ENCODE measurements at places on chromosomes 2 and 18.
A peak's percentile ranks its signal among the peaks of the same experiment; 100 is the strongest.

GRCh38 chr18:75063196-75063595, 145.7 kb downstream of the PTGR3 start:
- DNase-seq: no peak

GRCh38 chr2:74281141-74281975, 61.9 kb downstream of the SLC4A5 start:
- no peak for DNase-seq

GRCh38 chr18:66754335-66754734, 150.4 kb upstream of the CDH19 start:
- no peak for DNase-seq

DNA sequence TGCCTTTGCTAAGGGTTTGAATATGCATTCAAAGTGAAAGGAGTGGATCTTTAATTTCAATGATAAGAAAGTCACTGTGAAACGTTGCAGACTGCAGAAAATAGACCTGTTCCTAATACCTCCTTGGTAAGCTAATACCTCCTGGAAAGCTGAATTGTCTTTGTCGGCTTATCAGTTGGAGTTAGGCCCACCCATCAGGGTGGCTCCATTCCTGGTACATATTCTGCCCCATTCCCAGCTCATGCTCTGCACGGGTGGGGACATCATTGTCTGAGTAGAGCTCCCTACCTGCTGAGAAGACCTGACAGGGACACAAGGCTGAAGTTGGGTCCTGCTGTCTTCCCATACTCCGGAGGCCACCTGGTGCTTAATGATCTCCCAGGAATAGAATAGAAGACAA, 203.3 kb downstream of the EN1 start:
- DNase-seq: no peak

GRCh38 chr2:39469807-39470206, 32.7 kb upstream of the MAP4K3 start:
- DNase-seq: no peak

DNA sequence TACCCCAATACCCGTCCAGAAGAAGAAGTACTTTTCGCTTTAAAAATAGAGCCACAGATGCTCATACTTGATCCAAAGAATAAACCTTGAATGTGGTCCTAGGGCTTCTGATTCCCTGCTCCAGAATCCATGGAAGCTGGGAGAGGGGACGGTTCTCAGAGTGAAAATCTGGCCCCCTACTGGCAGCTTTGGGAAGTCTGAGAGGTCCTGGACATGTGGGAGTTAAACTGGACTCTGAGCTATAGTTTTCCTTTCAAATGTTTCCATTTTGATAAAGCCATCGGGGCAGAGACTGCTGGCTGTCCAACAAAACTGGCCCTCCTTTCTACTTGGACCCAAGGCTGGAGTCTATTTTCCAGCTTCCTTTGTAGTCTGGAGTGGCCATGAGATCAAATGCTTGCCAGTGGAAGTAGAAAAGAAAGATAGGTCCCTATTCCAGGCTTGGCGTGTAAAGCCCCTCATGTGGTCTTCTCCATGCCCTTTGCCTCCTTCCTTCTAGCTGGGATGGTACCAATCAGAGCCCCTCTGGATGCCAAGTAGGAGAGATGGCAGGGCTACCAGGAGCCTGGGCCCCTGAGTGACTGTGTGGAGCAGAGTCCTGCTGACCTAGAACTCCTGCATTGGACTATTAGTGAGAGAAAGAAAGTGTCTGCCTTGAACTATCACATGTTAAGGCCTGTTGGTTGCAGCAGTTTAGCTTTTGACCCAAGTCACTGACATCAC, 37.7 kb upstream of the TBC1D8 start:
- no peak for DNase-seq

GRCh38 chr18:55375930-55376329, 212.1 kb downstream of the TCF4 start:
- no peak for DNase-seq

GRCh38 chr2:26442707-26443106, 35.2 kb downstream of the OTOF start:
- DNase-seq: no peak

DNA sequence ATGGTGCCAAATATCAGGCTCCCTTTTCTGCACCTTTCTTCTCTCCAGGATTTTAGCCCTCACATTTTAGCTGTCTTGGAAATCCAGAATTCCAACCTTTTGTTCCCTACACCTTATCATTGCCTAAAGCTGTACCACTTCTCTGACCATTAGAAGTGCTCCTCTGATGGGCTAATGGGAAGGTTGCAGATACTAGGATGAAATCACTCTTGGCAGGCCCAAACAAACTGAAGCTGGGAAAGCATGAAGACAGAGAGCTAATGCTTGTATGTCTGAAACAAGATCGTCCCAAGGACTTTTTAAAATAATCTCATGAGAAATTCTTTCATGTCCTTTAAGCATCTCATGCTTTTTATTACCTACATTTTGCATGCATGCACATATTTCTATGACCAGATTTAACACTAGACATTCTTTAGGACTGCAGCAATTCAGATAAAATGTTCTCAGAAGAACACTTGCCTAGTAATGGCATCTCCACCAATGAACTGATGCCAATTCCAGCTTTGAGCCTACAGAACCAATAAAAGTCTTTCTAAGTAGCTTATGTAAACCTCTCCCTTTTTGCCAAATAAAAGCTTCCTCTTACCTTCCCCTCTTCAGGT, 98.4 kb upstream of the OSR1 start:
- no peak for DNase-seq

- no peak for DNase-seq
Observed at GRCh38 chr2:1750933-1751766, 6.8 kb upstream of the PXDN start.

DNA sequence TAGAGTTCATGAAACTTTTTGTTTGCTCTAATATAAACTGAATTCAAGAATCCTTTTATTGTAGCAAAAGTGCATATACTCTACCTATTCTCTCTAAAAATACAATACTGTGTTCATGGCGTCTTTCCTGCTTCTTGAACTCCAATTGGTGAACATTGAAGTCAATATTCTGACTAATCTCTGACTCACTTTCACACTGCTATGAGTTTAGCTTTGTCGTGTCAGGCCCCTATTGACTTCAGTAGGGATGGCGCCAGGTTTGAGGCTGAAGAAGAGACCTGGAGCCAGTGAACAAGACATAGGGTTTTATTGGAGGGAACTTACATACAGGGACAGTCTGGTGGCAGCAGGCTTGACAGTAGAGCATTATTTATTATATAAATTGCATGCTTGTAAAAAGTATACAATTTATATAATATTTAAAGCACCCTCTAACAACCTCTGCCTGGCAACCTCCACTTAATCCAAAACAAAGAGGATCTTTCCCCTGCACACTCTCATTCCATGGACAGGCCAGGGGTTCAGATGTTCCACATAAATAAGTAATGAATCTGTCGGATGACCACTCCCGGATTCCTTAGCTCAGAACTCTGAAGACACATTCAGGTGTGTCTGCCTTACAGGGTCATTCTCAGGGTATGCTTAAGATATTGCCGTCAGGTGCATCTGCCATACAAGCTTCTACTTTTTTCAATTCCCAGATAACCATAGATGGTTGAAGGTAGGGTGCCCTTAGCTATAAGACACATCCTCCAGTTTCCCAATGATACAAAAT, 141.0 kb downstream of the CERS6 start:
- no peak for DNase-seq

GRCh38 chr2:152410165-152410597, 75.2 kb downstream of the FMNL2 start:
- DNase-seq: no peak

DNA sequence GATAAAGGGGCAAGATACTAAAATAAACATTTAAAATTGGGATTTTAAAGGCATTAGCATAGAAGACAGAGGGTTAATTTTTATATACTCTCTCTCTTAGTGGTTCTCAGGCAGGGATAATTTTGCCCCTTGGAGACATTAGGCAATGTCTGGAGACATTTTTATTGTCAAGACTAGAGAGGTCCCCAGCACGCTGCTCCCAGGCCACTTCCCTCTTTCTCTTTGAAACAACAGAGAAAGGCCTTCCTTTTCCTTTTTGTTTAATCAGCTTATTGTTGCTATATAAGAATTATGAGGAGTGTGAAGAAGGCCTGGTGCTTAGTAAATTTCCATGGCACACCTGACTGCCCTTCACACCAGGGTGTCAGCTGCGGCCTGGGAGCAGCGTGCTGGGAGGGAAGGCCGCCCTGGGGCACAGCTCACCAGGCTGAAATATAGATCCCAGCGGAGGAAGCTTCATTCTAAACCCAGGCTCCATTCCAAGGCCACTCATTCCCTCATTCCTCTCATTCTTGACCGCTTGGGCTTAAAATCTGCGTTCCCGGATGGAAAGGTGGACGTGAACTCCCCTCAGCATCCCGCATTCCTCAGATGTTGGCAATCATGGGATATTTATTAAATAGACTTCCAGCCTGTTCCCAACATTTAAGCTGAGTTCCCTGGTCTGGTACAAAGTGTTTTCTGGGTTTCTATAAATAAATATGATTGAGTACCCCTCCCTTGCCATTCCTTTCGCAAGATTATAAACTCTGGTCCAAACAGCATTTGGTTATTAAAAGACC, 22.5 kb downstream of the SLC14A2 start:
- no peak for DNase-seq

GRCh38 chr2:144471305-144472045, 48.4 kb downstream of the ZEB2 start:
- no peak for DNase-seq

GRCh38 chr2:186607660-186608324, 17.9 kb downstream of the ITGAV start:
- no peak for DNase-seq

DNA sequence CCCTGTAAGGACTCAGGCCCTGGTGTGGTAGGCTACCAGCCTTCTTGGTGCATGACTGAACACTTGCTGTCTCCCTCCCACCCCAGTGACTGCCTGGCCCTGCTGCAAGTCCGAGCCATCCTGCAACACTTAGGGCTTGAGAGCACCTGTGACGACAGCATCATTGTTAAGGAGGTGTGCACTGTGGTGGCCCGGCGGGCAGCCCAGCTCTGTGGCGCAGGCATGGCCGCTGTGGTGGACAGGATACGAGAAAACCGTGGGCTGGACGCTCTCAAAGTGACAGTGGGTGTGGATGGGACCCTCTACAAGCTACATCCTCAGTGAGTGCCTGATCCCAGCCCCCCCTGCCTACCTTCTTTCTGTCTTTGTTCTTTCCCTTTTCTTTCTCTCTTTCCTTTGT, 55.2 kb downstream of the HK2 start:
- DNase-seq: no peak

DNA sequence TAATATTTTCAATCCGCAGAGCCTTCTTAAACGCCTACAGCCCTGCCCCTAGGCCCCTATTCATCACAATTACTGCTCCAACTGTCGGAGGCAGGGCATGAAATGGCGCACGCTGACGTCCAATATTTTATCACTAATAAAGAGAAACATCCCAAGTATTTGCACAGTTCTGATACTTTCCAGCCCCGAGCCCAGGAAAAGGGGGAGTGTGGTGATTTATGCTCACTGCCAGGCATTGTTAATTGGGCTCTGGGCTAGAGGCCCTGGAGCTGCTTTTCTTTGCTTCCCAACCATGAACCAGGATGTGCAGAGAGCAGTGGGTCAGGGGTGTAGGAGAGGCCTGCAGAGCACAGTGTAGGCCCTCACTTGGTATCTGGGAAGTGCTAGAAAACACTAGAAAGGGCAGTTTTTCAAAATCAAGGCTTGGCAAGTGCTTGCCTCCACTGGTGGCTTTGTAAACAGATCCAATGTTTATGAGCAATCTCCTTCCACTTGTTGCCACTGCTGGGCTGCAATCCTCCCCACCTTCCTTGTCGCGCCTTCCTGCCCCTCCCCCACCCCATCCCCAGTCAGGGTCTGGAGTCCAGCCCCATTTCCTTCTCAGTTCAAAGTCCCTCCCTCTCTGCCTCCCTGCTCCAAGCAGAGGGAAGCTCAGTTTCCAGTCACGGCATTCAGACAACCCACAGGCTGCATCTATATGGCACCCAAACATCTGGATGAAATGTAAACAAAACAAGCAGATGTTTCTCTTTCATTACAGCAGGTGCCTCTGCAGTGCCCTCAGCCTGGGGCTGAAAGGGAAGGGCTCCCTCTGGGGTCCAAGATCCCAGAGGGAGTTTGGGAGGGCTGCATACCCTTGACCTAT, 83.9 kb upstream of the PKDCC start:
- no peak for DNase-seq

DNA sequence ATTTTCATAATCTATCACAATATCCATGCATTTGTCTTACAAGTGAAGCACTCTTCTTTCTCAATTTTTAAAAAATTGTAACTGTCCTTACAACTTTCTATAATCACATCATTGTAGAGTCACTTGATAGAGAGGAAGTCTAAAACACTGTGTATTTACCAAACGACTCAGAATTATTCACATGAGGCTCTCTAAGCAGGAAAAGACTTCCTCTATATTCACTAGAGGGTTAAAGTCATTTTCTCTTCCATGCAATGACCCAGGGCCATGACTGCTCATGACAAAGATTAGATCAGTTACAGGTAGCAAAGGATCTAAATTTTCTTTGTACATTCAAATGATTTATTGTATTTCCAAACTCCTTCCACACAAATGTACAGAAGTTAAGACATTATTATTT, 9.0 kb upstream of the SLC1A4 start:
- DNase-seq: no peak

DNA sequence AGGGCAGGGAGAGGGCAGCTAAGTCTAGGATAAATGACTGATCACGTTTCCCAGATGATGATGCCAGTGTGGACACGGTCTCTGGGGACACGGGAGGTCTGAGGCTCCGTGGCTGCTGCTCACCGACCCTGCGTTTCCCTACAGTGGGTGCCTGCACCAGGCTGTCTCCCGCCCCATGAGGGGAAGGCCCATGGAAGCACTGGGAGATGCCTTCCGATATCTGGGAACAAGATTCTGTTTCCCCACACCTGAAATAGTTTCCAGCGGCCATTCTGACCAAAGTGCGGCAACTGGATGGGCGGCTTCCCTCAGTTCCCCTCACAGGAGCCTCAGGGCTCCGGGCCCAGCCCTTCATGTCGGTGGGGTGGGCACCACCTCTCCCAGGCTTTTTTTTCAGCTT, 83.1 kb downstream of the EDAR start:
- no peak for DNase-seq

GRCh38 chr2:43221763-43222474, 4.5 kb downstream of the ZFP36L2 start:
- peak; percentile 78 for DNase-seq

- no peak for DNase-seq
Observed at GRCh38 chr2:99899882-99900281, 242.5 kb downstream of the AFF3 start.

- DNase-seq: no peak
Observed at GRCh38 chr2:126827371-126827770, 71.3 kb upstream of the TEX51 start.

DNA sequence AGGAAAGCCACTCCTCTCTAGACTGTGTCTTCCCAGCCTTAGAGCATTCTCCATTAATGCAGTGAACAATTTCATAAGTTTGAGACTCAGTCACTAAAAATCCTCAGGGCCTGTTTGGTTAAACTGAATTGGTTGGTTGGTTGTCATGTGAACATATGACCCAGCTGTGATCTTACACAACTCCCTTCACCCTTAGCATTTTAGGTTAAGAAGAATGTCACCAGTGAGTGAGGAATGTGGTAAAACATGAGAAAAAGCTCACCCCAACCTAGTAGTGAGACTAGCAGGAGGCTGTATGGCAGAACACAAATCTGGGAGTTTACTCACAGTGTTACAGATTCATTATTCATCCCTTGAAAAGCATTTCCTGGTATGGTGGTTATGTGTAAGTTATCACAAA, 32.4 kb downstream of the LHCGR start:
- DNase-seq: no peak
